ENCODE measurements at places on chromosomes 3 and 15.

DNA sequence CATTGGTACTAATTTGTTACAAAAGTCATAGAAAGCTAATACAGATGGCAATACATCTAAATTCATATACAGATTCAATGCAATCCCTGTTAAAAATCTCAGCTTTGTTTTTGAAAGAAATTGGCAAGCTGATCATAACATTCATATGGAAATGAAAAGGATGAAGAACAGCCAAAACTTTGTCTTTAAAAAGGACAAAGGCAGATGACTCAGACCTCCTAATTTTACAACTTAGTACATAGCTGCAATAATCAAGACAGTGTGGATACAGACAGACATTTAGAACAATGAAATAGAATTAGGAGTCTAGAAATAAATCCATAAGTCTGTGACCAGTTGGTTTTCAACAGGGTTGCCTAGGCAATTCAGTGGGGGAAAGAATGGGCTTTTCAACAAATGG is 63.3 kb downstream of the AQP9 start:
- DNase-seq: no peak

- DNase-seq: no peak
These were observed 17.6 kb downstream of the EXOSC7 start for GRCh38 chr3:44993471-44994205.

DNA sequence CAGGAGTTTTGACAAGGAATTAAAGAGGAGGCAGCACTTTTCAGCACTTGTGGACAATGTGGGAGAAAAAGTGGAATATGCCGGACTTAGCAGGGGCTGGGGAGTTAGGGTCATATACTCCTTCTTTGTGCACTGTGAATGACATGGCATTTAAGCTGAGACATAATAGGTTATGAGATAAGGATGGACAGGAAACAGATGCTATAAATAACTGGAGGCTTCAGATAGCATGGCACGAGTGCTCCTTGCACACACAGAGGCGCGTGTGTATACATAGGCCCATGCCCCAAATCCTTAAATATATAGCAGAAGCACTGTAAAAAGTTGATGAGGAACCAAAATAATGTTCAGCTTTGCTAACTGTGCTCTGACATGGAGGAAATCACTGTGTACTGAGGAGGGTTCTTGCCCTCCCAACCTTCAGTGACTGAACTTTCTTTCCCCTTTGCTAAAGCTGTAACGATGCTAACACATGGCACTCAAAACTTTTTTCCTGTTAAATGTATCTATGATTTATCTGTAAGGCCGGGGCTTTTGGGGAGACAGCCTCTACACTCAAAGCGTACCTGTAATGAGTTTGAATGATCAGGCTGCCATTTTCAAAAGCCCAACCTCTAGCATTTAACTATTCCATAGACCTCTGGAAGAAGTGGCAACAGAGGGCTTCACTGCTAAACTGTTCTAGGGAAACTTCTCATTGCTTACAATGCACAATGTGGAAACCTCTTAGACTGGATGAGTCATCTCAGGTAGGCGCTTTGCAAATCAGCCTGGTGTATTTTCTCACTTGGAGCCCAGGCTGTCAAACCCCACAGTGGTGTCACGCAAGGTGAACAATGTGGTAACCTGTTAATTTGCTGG is 784.6 kb downstream of the NR2F2 start:
- no peak for DNase-seq

DNA sequence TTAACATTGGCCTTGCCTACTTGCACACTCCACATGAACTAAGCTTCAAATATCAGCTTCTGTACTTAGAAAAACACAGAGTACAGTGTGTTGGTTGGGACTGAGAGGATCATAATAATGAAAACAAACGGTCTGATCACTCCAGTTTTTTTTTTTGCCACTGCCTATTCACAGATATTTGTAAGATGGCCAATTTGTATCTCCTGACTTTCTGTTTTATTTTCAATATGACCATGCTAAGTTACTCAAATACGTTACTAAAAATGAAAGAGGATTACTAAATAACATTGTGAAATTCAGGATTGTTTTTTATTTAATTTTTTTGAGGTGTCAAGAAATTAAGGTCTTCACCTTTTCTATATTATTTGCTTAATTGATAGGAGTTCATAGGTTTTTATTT is 595.1 kb downstream of the TUSC7 start:
- DNase-seq: no peak

DNA sequence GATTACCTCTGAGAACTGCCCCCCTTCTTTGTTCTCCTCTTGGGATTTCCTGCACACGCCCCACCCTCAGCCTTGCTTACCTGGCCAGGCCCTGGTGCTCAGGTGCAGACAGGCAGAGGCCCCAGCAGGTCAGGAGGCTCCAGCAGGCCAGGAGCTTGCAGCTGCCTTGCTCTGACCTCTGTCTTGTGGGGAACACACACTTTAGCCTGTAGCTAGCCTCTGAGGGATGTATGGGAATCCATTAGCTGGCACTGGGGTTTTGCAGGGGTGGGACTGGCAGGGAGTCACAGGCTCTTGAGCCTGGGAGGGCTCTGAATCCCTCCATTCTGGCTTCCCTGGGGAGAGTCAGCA is 2.7 kb downstream of the SMAD6 start:
- DNase-seq: no peak

GRCh38 chr3:23113455-23114171 is 89.5 kb upstream of the UBE2E2 start:
- no peak for DNase-seq

DNA sequence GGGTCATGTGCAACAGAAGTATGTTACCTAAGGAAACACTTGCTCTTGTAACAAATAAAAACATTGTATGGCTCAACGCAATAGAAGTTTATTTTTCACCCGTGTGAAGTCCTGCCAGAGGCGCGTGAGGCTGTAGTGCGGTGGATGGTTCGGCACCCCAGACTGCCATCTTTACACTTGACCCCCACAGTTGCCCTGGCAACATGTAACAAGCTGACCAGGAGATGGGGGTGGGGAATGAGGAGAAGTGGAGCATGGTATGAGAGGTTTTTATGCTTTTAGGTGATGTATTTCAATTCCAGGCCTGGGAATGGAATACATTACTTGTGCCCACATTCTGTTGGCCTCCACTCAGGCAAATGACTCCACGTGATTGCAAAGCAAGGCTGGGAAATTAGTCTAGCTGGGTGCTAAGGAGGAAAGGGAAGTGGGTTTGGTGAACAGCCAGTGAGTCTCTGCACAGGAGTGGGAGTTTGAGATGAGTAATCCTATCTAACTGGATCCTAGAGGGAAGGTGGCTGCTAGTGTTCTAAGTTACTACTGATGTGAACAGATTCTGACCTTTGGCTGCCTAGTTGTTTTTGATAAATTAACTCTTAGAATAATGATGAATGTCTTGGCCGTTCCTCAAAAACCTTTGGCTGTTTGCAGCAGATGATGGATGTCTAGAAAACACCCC is 33.8 kb upstream of the GREM1 start:
- DNase-seq: no peak

- no peak for DNase-seq
These were observed 66.6 kb downstream of the NCEH1 start for GRCh38 chr3:172644258-172644657.

GRCh38 chr3:45055032-45055410 is 28.9 kb downstream of the CLEC3B start:
- no peak for DNase-seq

- no peak for DNase-seq
These were observed 50.6 kb downstream of the WDR76 start for GRCh38 chr15:43877371-43877770.

- DNase-seq: no peak
These were observed 26.7 kb downstream of the TBC1D2B start for GRCh38 chr15:78050826-78051225.

GRCh38 chr15:99454941-99455788 is 110.6 kb upstream of the MEF2A start:
- DNase-seq: no peak

- DNase-seq: no peak
These were observed 26.2 kb downstream of the UBE2Q2 start for GRCh38 chr15:75869446-75869845.

DNA sequence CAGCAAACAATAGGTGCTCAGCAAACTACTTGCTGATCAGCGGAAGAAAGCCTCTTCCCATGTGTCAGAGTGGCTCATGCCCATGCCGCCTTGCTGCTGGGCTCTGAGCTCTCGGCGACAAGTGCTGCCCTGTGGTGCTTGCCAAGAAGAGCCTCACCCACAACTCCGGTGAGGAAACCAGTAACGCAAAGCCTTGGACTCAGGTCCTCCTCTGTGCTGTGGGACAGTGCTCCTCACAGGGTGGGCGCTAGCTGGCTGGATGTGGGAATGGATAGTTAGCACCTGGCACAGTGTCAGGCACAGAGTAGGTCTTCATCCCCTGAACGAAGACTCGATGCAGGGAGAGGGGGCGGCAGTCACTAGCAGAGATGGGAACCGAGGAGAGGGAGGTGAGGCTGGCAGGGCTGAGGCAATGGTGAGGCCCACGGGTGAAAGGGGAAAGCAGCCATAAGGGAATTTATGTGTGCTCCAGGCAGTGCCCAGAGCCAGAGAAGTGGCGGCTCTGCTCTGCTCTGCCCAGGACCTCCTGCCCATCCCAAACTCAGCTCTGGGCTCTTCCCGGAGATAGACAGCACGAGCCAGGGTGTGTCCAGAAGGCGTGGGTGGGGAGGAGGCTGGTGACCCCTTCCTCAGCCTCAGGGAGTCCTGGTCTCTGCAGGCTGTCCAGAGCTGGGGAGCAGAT is 55.7 kb downstream of the IQSEC1 start:
- no peak for DNase-seq

GRCh38 chr3:112114576-112115160 is 18.4 kb downstream of the GCSAM start:
- DNase-seq: peak; percentile 60

- DNase-seq: no peak
These were observed 2.8 kb upstream of the NEK4 start for GRCh38 chr3:52773361-52774065.

DNA sequence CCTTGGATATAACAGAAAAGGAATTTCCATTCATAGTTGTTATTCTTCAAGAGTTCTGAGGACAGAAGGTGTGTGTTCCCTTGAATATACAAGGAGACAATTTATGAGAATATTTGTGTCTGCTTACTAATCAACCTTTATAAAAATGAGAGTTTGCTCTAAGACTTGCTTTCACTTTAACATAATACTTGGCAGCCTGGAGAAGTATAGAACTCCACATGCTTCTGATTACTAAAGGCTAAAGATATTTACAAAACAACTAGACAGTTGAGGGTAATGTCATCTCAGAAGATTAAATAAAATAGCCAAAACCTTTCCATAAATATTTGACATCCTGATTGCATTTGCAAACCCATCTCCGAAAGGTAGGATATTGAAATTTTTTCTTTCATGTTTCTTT is 727.1 kb upstream of the NAALADL2 start:
- no peak for DNase-seq

DNA sequence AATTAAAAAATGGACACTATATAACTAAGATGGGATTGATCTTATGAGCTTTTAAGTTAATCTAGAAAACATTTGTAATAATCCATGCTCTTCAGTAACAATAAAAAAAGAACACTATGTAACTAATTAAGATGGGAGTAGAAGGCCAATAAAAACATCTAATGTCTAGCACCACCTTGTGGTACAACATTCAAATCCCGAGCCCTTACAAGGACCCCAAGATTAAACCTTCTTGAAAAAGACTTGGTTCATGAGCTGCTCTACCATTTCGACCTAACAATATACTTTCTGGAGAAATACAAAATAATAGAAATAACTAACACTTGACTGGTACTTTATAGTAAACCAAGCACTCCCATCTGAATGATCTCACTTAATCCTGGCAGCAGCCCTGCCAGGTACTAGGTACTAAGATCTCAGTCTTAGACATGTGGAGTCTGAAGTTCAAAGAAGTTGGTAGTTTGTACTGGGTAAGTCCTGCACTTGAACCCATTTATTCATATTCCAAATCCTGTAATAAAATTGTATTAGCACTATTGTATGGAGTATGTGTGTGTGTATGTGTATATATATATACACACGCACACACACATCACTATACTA is 21.8 kb downstream of the METTL6 start:
- DNase-seq: no peak

- no peak for DNase-seq
These were observed 104.1 kb upstream of the TNFAIP8L3 start for GRCh38 chr15:51198701-51199232.

DNA sequence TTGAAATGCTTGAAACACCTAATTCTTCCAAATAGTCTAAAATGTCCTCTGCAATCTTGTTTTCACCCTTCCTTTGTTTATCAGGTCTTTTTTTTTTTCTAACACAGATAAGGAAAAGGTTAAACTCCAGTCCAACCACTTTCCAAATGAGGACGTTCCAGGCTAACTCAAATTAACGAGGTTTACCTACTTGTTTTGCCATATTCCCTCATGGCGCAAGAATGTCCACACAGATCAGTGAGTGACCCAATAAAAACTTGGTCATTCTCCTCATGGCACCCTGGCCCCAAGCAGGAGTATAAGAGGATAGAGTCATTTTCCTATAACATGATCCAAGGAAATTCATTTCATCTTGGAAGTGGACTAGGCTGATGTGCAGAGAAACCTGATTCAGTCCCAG is 6.6 kb upstream of the LIPC start:
- no peak for DNase-seq

DNA sequence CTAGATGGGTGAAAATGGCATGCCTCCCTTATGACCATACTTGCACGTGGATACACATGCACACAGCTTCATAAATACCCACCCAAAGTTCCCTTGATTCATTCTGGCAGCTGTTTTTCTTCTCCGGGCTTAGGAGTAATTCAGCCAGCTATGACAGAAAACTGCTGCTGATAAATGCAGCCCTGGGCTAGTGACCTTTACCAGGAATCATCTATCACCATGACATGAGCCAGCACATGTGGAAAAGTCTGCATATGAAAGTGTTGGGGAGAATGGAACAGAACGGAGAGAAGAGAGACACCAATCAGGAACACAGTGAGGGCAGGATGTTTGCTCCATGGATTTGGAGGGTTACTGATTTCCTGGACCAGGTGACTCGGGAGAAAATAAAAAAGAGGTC is 706.3 kb downstream of the PDCD6IP start:
- no peak for DNase-seq

GRCh38 chr3:193783166-193783896 is 190.3 kb downstream of the OPA1 start:
- DNase-seq: no peak
